ENCODE measurements at places on chromosomes 12 and 14.

DNA sequence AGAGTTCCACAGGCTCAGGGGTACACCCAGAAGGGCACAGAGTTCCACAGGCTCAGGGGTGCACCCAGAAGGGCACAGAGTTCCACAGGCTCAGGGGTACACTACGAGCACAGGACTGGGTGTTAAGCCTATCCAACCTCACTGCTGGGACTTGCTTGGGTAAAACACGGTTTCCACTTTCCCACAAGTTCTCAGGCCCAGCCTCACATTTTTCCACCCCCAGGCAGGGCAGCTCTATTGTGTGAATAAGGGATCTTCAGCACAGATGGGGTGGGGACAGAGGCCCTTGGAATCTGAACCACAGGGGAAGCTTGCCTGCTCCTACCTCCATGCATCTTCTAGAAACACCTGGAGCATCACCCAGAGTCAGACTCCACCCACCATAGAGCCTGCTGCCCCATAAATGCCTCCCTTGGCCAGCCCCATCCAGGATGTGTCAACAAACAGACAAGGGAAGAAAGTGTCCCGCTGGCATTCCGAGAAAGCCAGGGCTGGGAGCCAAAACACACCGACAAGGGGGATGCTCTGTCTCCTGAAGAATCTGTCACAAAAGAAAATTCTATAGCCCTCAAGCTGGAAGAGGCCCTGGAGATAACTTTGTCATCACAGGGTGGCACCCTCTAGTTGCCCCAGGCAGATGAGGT, 4.8 kb downstream of the CRACR2A start:
- no peak for DNase-seq

DNA sequence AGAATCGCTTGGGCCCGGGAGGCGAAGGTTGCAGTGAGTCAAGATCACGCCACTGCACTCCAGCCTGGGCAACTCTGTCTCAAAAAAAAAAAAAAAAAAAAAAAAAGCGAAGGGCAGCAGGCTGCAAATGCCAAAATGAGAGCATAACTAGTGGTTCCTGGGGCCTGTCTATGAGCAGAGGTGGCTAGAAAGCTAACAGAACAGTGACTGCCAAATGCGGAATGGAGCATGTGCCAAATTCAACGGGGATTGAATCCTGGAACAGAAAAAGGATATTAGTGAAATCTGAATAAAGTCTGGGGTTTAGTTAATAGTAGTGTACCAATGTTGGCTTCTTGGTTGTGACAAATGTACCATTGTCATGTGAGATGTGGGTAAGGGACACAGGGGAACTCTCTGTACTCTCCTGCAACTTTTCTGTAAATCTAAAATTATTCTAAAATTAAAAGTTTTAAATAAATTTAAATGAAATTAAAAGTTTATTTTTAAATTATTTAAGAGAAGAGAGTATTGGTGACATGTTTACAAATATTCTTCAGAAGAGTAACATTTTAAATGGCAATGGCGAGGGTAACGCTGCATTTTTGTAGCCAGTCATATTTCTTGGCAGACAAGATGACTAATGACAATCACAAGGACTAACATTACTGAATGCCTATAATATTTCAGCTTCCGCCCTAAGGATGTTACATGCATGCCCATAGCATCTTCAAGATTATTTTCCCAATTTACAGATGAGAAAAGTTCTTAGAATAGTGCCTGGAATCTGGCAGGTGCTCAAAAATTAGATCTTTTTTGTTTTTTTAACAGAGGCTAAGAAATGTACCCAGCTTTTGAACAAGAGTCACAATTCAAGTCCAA, 28.9 kb upstream of the NUDT4 start:
- DNase-seq: no peak

GRCh38 chr12:86613311-86613710, 357.1 kb upstream of the MGAT4C start:
- no peak for DNase-seq

GRCh38 chr12:32585680-32586079, 93.4 kb upstream of the DNM1L start:
- no peak for DNase-seq

GRCh38 chr12:41709463-41710285, 435.0 kb downstream of the GXYLT1 start:
- no peak for DNase-seq

DNA sequence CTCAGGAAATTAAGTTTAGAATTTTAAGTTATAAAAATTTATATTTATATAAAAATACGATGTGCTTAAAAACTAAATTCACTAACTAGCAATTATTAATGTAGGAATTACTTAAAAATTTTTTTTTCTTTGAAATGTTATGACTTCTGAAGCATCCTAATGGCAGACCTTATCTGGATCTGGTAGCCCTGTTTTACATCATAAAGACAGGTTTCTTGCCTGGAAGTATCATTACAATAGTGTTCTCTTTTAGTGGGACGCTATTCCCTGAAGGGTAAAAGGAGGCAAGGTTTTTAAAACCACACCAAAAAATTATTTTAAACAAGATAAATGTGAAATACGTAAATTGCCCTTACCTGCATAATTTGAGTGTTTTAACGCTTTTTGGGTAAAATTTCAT, 2.1 kb downstream of the WDR20 start:
- no peak for DNase-seq

GRCh38 chr14:101248840-101249675, 312.2 kb upstream of the DIO3 start:
- DNase-seq: no peak

Measured in cortex of kidney (tissue), 1 donor.